Stimulated activated CD8-positive, alpha-beta memory T cell treated with anti-CD3 and anti-CD28 coated beads, Interleukin-7, amount 100 ng/mL, for 1 hour (primary cell): ENCODE measurements at places on chromosomes 3 and 15.
A peak's percentile ranks its signal among the peaks of the same experiment; 100 is the strongest.

- DNase-seq, result no peak
Measured at GRCh38 chr3:134197681-134198261, 52.9 kb downstream of the RYK start.

GRCh38 chr15:42371096-42371495 lies 11.8 kb downstream of the CAPN3 start:
- no peak for DNase-seq

DNA sequence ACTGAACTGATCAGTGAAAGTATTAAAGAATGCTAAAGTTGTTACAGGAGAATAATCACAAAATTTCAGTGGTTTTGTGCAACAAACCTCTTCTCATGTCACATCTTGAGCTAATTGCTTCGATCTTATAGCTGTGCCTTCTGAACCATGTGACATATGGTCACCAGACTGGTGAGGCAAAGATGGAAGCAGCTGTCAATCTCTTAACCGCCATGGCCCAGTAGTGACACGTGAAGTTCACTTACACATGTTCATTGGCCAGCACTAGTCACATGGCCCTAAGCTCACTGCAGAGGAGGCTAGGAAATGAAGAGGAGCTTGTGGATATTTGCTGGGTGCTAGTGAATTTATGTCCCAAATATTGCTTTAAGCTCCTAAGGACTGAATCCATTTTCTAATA lies 32.5 kb downstream of the BOC start:
- DNase-seq, result no peak

GRCh38 chr3:56629451-56629850 lies 53.6 kb downstream of the TASOR start:
- DNase-seq, result no peak

DNA sequence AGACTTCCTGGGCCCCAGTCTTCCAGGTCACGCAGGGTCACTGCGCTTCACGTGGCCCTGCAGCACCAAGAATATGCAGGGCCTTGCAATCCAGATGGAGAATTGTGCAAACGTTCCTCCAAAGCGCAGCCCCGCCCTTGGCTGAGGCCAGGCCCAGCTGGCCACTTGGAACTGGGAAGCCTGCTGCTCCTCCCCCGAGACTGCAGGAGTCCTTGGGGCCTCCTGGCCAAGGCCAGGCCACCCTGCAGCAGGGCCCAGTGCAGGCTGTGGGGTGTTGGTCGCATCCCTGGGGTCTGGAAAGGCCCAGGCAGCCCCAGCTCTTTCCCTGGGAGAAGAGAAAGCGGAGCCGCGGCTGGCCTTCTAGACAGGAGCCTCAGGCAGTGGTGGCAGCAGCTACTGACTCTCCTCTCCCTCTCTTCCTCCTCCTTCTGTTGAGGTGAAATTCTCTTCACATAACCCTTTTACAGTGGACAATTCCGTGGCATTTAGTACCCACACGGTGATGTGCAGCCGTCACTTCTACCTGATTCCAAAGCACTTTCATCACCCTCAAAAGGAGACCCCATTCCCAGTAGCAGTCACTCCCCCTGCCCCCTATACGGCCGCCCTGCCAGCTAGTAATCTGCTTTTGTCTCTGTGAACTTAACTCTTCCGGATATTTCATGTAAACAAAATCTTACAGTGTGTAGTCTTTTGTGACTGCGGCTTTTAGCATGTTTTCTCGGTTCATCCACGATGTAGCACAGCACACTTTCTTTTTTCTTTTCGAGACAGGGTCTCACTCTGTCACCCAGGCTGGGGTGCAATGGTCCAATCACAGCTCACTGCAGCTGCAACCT lies 103.9 kb downstream of the TMEM266 start:
- DNase-seq, result no peak

DNA sequence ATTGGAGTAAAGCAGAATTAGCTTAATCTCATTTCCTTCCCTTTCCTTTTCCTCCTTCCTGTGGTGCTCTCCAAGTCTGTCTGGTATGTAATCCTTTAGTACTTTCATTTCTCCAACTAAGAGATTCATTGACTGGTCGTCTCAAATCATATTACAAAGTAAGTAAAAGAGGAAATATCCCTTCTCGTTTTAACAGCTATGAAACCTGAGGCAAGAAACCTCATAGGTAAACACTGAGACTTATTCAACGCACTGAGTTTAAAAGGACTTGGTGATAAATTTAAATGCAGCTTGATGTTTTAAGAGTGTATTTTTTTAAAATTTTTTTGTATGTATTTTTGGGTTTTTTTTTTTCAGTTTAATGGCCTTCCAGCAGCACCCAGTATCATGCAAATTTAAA lies 117.2 kb upstream of the LRRC3B start:
- DNase-seq, result no peak

DNA sequence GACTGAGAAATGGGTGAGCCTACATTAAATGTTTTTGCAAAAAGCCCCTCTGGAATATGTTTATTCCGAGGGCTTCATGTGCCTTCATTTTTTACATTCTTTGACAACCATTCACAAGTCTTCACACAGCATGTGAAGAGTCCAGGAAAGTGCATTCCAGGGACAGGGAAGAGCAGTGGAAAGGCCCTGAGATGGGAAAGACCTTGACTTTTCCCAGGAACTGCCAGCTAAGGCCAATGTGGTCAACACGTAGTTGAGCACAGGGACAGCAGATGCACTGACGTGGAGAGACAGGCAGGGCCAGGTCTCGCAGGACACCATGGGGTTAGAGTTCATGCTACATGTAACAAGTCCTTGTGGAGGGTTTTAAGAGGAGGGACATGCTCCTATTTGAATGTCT lies 21.7 kb downstream of the SSR3 start:
- no peak for DNase-seq

DNA sequence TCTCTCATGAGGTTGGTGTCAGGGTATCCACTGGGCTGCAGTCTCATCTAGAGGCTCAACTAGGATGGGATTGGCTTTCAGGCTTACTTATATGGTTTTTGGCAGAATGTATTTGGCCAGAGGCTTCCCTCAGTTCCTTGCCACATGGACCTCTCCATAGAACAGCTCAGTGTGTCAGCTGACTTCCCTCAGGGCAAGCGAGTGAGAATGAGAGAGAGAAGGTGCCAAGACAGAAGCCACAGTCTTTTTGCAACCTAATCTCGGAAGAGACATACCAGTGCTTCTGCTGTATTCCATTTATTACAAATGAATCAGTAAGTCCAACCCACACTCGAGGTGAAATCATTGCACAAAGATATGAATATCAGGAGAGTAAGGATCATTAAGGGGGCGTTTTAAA lies 129.2 kb downstream of the CCNL1 start:
- DNase-seq, result no peak

DNA sequence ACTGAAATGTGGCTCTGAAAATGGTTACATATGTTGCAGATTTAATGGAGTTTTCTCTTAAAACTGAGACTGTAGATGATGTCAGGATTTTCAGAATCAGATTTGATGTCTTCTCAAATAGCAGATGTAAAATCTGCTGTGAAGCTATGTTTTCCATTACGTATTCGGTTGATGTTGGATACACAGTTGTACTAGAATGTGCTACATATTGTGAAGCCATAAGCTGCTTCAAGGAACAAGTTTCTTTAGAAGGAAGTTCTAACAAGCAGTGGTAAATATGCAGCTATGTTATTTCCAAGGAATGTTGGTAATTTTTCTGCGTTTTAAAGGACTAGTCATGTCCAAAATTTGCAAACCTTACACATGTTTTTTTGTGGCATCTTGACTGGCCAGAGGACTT lies 197.7 kb downstream of the RBMS3 start:
- DNase-seq, result no peak

GRCh38 chr15:69976366-69976994 lies 121.2 kb downstream of the TLE3 start:
- DNase-seq, result no peak

DNA sequence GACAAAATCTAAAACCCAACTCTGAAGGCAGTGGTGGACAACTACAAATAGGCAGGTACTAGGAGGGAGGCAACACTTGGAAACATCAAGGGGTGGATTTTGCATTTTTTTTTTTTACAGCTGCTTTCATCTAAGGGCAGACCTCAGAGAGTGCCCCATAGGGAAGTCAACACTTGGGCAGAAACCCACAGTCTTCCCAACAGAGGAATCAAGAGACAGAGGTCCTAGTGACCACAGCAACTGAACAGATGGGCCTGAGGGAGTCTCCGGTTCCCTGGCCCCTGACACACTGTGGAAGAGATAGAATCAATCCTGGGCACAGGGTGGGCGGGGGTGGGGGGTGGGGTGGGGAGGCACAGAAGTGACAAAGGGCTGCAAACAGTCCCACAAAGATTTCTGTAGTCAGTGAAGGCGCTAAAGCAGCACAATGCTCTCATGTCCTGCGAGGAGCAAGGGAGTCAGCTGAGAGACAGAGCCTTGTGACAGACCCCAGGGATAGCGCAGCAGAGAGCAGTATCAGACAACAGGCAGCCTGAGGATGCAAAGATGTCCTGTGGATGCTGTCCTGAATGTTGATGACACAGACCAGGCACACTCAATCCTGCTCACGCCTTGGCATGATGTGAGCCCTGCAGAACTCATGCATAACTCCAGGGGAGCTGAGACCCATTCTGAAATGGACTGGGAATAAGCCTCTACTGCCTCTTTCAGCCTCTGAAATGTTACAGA lies 6.9 kb upstream of the RFTN1 start:
- no peak for DNase-seq

DNA sequence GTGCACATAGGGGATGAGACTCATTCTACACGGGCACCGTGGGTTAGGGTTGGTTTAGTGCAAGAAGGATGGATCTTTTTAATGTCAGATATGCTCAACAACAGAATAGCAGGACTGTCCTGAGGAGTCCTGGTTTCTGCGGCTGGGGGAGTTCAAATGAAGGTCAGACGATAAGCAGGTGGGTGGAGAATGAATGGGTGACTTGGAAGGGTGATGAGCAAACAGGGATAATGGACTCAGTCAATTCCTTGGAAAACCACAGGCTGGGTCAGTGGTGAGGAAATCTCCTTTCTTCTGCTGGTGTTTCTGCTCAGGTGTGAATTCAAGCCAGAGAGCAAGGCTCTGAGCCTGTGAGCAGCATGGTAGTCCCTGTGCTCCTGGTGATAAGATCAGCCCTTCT lies 59.9 kb downstream of the MESD start:
- no peak for DNase-seq

DNA sequence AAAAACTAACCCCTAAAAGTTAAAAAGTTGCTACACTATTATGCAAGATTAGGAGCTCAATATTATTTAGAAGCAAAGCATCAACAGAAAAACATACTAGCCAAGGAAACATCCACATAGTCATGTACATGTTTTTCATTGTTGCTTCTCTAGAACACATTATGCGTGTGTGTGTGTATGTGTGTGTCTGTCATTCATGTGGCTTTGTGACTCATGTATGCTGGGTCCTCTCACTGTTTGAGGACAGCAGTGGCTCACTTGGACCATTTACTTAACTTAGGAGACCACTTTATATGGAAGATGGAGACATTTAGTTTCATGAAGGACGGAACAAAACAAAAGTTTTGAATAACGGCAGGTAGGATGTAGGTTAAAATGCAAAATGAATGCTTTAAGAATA lies 219.4 kb upstream of the THBS1 start:
- no peak for DNase-seq

GRCh38 chr15:37016231-37016630 lies 84.1 kb downstream of the MEIS2 start:
- DNase-seq, result no peak

- DNase-seq, result no peak
Measured at GRCh38 chr3:57544181-57545125, at the start of gene DNAH12. DNAH12 (minus strand) TSS chr3:57544344; CDS start chr3:57542870, 1,474 bp downstream.

DNA sequence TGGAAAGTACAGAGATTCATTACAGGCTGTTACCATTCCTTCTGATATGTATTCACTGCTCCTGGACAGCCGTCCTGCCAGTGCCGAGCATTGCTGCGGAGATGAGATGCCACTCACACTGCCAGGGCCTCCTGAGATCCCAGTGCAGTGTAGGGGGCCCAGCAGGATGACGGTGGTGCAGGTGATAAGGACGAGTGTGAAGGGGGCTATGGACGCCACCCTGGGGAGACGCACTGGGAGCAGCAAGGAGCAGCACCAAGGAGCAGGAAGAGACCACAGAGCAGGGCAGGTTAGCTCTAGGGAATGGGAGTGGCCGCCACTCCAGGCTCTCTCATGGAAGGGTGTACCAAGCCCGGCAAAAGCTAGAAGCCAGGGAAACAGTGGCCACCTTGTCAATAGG lies 4.0 kb upstream of the KLF15 start:
- no peak for DNase-seq

DNA sequence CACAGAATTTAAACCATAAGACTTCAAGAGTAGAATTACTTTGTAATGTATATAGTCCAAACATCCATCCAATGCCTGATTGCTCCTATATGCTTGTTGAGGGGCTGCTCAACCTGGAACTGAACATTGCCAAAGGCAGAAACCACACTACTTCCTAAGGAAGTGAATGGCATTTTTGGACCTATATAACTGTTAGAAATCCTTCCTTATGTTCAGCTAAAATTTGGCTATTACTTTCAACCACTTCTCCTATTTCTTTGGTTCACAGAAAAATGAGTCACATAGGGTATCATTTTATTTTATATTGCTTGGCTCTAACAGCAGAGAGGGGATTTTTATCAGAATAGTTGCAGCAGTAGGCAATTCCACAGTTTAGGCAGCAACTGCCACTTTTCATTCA lies 342.1 kb downstream of the SLC9A9 start:
- DNase-seq, result no peak

GRCh38 chr3:195197765-195198425 lies 73.1 kb downstream of the XXYLT1 start:
- no peak for DNase-seq

- no peak for DNase-seq
Measured at GRCh38 chr15:96332637-96333121, 2.2 kb downstream of the NR2F2 start.

DNA sequence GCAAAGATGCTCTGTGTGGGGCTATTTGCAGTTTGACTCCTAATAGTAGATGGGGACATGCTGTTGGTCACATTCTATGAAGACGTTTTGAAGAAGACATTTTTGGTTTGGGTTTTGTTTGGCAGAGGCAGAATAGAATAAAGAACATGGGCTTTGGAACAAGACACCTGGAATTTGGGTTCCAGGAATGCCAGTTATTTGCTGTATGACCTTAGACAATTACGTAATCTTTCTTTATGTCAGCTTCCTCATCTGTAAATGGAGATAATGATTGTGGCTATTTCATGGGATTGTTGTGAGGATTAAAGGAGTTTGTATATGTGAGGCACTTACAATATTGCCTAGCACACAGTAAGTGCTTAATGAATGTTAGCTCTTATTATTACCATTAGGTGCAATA lies 91.6 kb downstream of the MESD start:
- no peak for DNase-seq

- no peak for DNase-seq
Measured at GRCh38 chr3:117246771-117247555, 537.4 kb downstream of the TUSC7 start.

DNA sequence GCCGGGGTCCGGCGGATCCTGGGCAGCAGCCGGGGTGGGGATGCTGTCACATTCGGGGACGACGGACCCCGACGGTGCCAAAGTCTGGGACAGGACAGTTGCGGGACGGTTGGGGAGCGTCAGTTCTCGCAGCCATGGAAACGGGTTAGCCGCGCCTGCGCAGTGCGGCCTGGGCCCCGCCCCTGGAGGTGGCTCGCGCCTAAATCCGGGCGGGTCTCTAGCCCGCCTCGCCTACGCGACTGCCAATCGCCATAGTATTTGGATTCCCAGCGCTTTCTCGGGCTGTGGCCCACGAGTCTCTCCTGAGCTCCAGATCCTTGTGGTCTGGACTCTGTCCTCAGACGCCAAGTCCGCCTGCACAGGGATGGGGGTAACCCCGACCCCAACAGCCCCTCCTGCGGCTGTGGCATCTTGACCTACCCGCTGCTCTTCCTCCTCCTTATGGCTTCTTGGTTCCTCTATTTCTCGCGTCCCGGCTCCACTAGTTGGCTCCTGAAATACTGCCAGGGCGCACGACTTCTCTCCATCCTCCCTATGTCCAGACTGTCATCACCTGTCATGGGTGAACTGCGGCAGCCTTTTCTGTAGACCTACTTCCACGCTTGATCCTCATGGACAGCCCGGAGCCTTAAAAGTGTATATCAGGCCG lies at the start of gene ZMYND10:
Gene ZMYND10 (minus strand): TSS at position 147 of the 649 bp plus-strand sequence. CDS start 153 bp downstream, outside the sequence.
- DNase-seq, result peak; percentile 50
